Peyer's patch (tissue), 4 donors: ENCODE measurements at places on chromosomes 1 and 21. TPM values are rescaled to one million over a fixed set of nuclear protein-coding genes. Genes with fewer than 3 reads are reported as not detected.
A peak's percentile ranks its signal among the peaks of the same experiment; 100 is the strongest.

The DDX59 gene
- 59.4 TPM for total RNA-seq

DNA sequence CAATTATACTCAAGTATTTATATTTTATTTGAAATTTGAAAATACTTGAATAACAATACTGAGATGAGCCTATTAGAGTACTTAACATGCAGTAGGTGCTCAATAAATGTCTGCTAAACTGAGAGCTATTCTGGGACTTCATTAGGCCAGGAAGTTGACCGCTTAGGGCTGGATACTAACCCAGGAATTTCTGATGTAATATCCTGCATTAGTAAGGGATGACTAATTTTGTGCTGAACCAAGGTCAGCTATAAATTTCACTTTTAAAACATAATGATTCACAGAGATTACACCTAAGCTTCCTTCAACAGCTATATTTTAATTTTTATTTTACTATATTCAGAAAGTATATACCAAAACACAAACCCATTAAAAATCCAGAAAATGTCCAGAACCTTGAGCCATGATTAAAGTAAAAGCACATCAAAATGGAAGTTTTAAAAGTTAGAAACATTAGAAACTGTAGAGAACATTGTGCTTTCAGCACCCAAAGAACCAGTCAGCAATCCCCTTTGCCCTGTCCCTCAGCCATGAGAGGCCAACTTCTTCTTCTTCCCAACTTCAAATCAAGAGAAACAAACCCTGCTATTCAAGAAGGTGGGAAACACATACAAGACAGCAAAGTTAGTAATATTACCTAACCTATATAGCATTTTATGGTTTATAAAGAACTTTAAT lies 35.4 kb downstream of the WNT2B start:
- no peak for DNase-seq
- H3K4me3 ChIP-seq = no peak overlapping the region
- no peaks in the 10 kb centered on the region for H3K27me3 ChIP-seq

DNA sequence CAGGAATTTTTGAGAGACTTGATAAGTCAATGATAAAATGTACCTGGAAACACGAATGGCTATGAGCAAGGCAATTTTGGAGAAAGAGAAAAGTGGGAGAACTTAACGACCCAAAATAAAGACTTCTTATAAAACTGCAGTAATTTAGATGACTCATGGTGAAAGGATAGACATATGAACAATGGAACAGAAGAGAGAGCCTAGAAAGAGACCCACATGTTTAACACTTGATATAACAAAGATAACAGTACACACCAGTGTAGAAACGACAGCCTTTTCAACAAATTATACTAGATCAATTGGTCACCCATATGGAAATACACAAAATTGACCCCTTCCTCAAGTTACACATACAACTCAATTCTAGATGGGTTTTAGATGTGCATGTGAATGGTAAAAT lies 117.5 kb upstream of the GALNT2 start:
- H3K4me3 ChIP-seq = no peak overlapping the region
- H3K36me3 ChIP-seq = no peaks in the 10 kb centered on the region
- no peak for DNase-seq
- no peaks in the 10 kb centered on the region for H3K27me3 ChIP-seq

The ECE1 gene
- total RNA-seq = 122 TPM

DNA sequence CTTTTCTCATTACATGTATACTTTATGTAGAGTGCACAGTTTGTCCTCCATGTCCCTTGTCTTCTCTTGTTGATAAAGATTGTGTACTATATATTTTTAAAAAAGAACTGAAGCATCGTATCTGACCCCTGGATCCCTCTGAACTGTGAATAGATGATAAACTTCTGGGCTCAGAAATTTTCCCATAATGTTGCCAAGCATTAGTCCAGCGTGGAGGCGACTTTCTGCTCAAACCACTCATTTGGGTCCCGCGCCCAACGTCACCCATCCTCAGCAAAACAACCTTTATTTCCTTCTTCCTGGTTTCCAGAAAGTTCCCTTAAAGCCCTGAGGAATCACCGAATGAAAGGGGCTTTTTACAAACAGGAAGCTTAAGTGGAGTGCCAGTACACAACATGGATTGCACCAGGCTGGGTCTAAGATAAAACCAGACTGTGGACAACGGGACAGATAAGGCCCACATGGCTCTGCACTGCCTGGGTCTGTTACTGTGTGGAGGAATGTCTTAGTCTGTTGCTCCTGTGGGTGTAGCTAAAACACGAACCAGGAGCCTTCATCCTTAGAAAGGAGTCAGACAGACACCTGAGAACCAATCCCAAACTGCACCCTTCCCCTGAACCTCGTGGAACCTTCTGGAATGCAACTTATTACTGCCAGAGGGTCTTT lies 15.6 kb downstream of the EVA1C start:
- no peak for DNase-seq
- H3K27ac ChIP-seq = no peak overlapping the region
- no peaks in the 10 kb centered on the region for H3K4me1 ChIP-seq
- H3K4me3 ChIP-seq = no peak overlapping the region

GRCh38 chr21:37082856-37083528 lies 9.9 kb downstream of the TTC3 start:
- DNase-seq = no peak
- H3K27me3 ChIP-seq = no peaks in the 10 kb centered on the region
- peaks cover under 1% of the 10 kb centered on the region for H3K36me3 ChIP-seq
- H3K27ac ChIP-seq = no peak overlapping the region
- no peaks in the 10 kb centered on the region for H3K4me1 ChIP-seq
- no peak overlapping the region for H3K4me3 ChIP-seq

GRCh38 chr1:63829349-63830327 lies 55.8 kb downstream of the ROR1 start:
- no peaks in the 10 kb centered on the region for H3K36me3 ChIP-seq
- no peak overlapping the region for H3K4me3 ChIP-seq
- H3K27me3 ChIP-seq = no peaks in the 10 kb centered on the region
- peak overlapping the region; percentile 36 for H3K27ac ChIP-seq
